Activated CD8-positive, alpha-beta memory T cell treated with anti-CD3 and anti-CD28 coated beads, Interleukin-2, amount 50 U/mL, for 48 hours (primary cell): ENCODE measurements at places on chromosomes 1 and 21.

- DNase-seq = no peak
Observed at GRCh38 chr1:85330711-85331290, 54.4 kb upstream of the BCL10 start.

- no peak for DNase-seq
Observed at GRCh38 chr1:161217831-161218230, 2.7 kb downstream of the FCER1G start.

DNA sequence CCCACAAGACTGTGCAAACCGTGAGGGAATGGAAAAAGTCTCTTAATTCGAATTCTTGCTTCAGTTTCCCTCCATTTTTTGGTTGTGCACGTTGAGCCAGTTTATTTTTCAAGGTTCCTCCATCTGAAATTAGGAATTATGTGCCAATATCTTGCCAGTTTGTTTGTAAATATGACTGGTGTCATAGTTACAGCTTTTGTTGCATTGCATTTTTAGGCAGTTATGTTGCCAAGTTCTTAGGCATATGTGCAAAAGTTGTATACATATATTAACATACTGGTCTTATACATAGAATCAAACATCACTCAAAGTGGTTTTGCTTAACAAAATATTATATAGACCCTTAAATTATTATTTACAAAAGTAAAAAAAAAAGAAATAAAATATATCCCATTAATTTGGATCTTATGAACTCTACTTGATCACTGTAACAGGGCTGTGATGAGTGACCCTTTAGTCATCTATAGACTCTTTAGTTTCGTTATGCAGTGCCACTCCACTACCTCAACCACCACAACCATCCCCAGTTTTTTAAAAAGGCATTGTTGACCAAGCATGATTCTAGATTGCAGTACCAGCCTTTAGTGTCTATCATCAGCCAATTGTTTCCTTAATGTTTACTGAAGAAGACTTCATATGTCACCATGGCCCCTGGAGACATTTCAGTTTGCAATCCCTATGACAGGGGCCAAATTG lies 20.9 kb upstream of the DYNLT5 start:
- no peak for DNase-seq

GRCh38 chr1:19081218-19081893 lies 124.9 kb upstream of the IFFO2 start:
- no peak for DNase-seq

GRCh38 chr1:183349201-183349711 lies 68.9 kb downstream of the NMNAT2 start:
- no peak for DNase-seq

- DNase-seq = no peak
Observed at GRCh38 chr1:90362163-90362562, 354.9 kb downstream of the BARHL2 start.

- no peak for DNase-seq
Observed at GRCh38 chr1:218336328-218336727, 8.8 kb upstream of the TGFB2 start.

GRCh38 chr1:187952446-187952845 lies 1123.7 kb downstream of the PLA2G4A start:
- DNase-seq = no peak

DNA sequence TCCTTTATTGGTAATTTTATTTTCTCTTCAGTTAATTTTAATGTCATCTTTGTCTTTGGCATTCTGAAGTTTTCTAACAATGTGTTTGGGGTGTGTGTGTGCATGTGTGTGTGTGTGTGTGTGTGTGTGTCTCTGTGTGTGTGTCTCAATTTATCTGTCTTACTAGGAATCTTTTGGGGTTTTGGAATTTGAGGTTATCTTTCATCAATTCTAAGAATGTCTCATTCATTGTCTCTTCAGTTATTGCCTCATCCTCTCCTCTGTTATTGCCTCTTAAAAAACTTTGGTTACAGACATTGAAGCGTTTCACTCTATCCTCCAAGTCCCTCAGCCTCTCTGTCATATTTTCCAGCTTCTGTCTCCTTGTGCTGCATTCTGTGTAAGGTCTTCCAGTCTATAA lies 18.1 kb upstream of the SAMD13 start:
- no peak for DNase-seq

- DNase-seq = no peak
Observed at GRCh38 chr21:41579692-41580091, 71.7 kb upstream of the TMPRSS2 start.

DNA sequence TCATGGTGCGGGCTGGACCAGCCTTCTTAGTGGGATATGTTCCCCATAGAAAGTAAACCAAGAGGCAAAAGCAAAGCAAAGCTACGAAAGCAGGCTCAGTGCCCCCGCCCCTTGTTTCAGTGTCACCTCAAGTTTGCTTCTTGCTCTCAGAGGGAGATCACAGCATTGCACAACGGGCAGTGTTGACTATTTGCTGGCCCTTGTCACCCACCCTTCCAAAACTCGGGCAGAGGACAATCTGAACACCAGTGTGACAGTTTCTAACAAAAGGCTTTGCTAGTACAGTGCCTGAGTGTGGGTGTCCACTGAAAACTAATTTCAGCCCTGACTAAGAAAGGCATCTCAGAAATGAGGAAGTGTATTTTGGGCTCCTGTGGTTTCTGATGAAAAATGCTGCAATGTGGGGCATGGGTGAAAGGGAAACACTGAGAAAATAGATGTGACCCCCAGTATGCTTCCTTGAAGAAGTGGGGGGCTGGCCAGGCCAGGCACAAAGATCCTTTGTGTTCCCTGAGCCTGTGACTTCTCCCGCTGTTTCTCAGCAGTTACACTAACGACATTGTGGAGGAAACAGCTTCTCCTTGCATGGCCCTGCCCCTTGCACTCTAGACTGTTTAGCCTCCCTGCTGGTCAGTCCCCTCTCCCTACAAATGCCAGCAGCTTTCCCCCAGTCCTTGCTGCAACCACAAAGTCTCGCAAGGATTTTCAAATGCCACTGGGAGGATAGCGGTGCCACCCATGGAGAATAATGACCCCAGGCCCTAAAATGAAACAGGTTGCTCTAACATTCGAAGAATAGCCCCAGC lies 33.3 kb upstream of the KCNE1 start:
- peak; percentile 54 for DNase-seq

DNA sequence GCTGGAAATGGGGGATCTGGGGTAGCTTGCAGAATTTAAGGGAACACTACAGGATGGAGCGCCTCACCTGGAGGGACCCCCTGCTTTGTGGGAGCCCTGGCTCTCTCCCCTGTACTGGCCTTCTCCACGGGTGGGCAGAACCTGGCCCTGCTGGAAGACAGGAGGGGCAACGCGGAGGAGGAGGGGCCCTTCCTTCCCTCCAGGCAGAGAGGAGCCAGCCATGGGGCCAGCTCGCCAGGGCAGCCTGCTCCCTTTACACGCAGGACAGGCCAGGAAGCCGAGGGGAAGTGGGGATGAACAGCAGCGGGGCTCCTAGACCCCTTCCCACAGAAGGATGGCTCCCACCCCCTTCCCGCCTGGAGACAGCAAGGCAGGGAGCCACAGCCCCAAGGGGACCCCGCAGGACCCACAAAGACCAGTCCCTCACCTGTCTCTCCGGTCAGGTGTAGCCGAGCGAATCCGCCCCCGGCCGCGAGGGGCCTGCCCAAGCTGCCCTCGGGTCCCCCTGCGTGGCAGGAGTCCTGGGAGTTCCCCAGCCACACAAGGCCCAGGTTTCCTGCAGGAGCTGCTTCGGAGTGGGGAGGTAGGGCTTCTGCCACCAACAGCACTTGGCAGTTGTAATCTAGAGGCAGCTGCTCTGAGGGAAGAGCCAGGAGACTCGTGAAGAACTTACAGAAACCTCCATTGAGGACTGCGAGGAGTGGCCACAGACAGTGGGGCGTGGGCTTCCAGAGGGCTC lies 1.6 kb upstream of the SLC19A1 start:
- DNase-seq = peak; percentile 53

DNA sequence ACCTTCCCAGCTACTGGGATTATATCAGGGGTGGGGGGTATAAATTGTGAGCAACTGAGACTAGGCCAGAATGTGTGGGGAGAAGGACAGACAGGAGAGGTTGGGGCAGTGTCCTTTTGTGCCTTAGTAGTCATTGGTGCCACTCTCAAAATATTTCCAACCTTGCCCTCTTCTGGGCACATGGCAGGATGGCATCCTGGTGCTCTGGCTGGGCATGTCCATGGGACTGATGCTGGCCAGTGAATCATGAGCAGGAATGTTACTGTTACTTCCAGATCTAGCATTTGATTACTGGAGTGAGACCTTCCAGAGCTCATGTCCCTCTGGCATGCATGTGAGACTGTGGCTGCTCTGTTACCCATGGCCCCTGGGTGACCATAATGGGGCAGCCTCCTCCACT lies 151.2 kb downstream of the MATN1 start:
- no peak for DNase-seq

- peak; percentile 77 for DNase-seq
Observed at GRCh38 chr1:226061841-226062557, 517 bp upstream of the H3-3A start.

GRCh38 chr1:15709226-15709625 lies 25.1 kb downstream of the PLEKHM2 start:
- no peak for DNase-seq

DNA sequence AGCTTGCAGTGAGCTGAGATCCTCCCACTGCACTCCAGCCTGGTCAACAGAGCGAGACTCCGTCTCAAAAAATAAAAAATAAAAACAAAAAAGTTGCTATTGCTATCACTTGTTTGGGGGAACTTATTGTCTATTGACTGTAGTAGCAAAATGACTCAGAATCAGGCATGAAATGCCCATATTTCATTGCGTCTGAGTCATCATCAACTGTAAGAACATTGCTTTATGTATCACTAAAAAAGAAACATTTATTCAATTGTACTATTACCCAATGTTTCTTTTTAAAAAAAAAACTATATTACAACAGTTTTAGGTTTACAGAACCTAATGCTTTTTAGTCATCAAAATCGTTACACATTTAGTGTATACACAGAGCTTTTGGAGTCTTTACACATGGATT lies 91.0 kb upstream of the FMN2 start:
- DNase-seq = no peak

- no peak for DNase-seq
Observed at GRCh38 chr1:72704841-72705477, 422.6 kb upstream of the NEGR1 start.

DNA sequence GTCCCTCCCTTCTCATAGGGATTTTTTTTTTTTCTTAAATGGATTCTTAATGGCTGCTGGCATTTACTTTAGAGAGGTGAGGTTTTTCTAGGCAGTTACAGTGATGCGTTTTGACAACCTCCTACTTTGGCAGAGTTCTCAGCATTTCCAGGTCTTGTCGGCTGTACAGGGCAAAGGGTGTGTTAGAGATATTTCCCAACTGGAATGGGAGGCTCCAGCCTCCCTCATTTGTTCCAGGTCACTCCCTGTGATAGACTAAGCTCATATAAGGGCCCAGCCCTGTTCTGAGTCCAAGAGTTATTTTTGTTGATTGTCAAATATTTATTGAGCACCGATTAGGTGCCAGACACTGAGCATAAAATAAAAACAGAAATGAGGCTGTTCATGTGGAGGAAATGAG lies 7.6 kb upstream of the XKR8 start:
- DNase-seq = no peak

DNA sequence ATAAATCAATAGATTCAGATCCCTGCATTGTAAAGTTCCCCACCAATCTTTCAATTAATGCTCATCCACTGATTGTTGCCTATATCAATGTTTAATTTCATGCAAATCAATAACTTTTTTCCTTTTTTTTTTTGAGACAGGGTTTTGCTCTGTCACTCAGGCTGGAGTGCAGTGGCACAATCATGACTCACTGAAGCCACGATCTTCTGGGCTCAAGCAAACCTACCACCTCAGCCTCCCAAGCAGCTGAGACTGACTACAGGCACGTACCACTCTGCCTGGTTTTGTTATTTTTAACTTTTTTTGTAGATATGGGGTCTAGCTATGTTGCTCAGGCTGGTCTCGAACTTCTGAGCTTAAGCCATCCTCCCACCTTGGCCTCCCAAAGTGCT lies 25.7 kb downstream of the DIO1 start:
- DNase-seq = no peak

GRCh38 chr1:25676488-25676887 lies 59.9 kb downstream of the MAN1C1 start:
- DNase-seq = no peak

DNA sequence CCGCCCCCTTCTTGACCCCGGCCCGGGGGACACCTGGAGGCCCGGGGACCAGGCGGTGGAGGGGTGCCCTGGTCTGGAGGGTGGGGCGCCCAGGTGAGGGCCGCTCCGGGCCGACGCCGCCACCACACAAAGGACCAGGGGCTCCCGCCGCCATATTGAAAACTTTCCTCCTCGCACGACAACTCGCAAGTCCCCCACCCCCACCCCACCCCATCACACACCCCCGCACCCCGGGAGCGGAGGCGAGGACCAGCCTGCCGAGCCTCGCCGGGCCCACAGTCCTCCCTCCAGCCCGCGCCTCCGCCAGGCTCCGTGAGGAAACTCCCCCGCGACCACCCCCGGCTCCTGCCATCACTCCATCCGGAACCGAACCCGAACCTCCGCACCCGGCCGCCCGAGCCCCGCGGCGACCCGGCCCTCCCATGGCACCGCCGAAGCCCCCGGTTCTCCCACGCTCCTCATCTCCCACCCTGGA lies 733 bp downstream of the KDM5B start:
- DNase-seq = peak; percentile 72

DNA sequence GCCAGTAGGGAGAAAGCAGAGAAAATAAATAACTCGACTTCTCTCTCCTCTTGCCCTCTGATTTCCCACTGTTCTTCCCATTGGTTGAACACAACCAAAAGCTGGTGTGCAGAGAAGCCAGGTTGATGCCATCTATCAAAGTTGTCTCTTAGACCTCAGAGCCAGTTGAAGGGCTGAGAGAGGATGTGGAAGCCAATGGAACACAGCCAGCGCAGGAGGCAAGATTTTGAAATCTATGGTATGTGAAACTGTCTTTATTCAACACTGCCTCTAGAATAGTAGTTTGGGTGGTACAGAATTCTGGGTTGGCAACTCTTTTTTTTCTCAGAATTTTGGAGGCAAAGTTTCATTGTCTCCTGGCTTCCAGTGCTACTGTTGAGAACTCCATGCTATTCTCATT lies 11.3 kb upstream of the SMAP2 start:
- no peak for DNase-seq

GRCh38 chr1:238501290-238501689 lies 610.6 kb upstream of the ZP4 start:
- DNase-seq = no peak

GRCh38 chr1:77405186-77405585 lies 123.4 kb downstream of the AK5 start:
- no peak for DNase-seq

DNA sequence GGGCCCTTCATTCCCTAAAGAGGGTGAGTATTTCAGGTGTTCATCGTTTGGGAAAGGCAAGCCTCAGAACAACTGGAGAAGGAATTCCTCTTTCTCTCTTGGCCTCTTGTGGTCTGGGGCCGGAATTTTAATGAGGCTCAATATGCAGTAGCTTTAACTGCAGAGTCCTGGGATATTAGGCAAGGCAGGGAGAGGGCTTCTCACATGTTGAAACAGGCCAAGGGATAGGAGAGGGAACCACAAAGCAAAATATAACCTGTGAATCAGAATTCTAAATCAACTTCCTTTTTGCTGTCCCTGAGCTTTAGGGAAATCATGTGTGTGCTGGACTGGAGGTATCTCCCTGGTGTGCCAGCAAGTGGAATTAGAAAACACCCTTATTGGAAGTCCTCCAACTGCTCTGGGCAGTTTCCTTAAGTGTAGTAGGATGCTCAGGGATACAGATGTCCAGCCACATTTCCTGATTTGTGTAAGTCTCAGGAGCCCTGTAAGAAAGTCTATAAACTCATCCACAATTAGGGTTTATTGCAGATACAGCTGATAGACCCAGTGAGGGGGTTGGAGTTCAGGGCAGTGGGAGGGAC lies 215.8 kb upstream of the ZRANB2 start:
- no peak for DNase-seq

GRCh38 chr21:32949701-32950100 lies 76.0 kb upstream of the OLIG2 start:
- no peak for DNase-seq

- DNase-seq = no peak
Observed at GRCh38 chr1:30569384-30569783, 154.0 kb downstream of the MATN1 start.
